ENCODE measurements at places on chromosomes 5 and 9.

- DNase-seq: no peak
Measured at GRCh38 chr5:91910247-91910646, 527.1 kb upstream of the ARRDC3 start.

DNA sequence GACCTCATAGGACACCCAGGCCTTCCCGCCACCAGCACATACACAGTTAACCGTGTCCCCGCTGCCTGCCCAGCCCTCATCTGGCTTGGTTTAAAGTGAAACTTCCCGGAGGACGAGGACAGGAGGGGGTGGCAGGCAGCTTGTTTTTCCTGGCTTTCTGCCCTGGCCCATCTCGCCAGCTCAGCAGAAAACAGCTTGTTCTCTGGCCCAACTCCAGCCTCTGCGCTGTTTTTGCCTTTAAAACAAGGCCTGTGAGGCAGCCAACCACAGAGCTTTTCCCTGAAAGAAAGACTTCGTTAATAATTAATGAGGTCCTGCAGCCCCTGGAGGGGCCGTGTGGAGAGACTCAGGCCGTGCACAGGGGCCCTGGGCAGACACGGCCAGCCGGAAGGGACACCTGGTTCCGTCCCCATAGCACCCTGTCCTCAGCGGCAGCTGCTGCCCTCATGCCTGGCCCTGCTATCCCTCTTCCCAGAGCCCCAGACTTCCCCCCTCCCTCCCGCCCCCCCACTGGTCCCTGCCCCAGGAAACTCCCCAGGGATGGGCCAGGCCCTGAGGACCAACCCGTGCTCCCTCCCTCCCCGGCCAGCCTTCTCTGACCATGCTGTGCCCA is 108.7 kb downstream of the RXRA start:
- DNase-seq: no peak

DNA sequence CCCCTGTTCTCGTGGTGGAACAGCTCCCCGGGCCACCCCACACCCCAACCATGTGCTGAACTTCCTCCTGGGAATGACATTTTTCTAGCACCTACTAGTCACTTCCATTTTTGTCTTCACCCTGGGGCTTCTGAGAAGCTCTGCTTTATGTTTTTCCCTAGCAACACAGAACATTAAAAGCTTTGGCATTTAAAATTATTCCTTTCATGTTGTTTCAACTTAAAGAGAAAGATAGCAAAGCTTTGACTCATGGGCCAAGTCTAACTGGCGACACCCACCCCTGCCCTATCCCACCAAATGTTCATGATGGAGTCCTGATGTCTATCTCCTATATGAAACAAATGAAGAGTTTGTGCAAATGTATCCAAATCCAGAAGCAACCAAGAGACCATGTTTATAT is 22.4 kb downstream of the BOD1 start:
- no peak for DNase-seq

DNA sequence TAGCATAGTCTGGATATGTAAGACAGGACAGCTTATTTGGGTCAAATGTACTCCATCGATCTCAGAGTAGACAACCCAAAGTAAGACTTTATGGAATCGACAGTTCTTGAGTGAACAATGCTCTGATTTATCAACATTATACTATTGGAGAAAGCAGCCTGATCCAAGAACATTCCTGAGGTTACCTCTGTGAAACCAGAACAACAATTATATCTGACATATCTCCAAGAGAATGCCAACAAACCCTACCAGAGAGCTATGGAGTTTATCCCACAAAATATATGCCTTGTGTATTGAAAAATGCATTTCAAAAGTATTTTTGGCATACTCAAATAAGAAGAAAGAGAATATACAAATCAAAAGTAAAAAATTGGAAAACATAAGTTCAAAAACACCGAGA is 1985.9 kb downstream of the EFNA5 start:
- DNase-seq: no peak

DNA sequence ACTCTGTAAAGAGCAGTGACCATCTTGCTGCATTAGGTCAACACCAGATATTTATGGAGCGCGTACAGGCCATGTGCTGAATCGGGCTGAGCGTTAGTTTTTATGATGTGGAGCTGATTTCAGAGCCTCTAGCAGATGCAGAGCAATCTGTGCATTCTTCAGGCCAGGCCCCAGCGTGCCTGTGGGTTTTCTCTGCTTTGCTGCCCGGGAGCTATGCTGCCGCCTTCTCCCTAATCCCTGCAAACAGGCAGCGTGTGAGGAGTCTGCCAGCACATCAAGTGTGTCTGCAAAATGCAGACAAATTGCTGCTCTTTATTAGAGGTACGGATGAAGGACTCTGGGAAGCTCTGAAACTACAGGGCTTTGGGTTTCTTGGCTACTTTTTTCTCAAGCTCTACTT is 170.0 kb downstream of the NTRK2 start:
- no peak for DNase-seq

DNA sequence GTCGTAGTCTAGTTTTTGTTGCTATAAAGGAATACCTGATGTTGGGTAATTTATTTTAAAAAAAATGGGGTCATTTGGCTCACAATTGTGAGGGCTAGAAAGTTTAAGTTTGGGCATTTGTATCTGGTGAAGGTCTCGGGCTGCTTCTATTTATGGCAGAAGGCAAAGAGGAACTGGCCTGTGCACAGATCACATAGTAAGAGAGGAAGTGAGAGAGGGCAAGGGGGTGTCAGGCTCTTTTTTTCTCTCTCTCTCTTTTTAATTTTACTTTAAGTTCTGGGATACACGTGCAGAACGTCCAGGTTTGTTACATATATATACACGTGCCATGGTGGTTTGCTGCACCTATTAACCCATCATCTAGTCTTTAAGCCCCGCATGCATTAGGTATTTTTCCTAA is 453.3 kb downstream of the DIRAS2 start:
- DNase-seq: no peak

Measured in stimulated activated CD4-positive, alpha-beta T cell treated with anti-CD3 and anti-CD28 coated beads, Interleukin-15, amount 100 ng/mL, for 1 hour (primary cell).